ENCODE measurements at places on chromosomes 11 and 22. TPM values are rescaled to one million over a fixed set of nuclear protein-coding genes. Genes with fewer than 3 reads are reported as not detected.

The CHCHD10 gene
- 63.2 TPM for total RNA-seq

The GRIK4 gene
- total RNA-seq: not detected

- no peaks in the 10 kb centered on the region for H3K36me3 ChIP-seq
- no peaks in the 10 kb centered on the region for H3K4me1 ChIP-seq
- no peak overlapping the region for H3K27ac ChIP-seq
- H3K4me3 ChIP-seq: no peak overlapping the region
Observed at GRCh38 chr11:130798280-130798679, 118.0 kb downstream of the SNX19 start.

GRCh38 chr11:76577921-76578653, 92.5 kb downstream of the LRRC32 start:
- H3K36me3 ChIP-seq: no peaks in the 10 kb centered on the region
- peaks cover 4% of the 10 kb centered on the region for H3K27me3 ChIP-seq

DNA sequence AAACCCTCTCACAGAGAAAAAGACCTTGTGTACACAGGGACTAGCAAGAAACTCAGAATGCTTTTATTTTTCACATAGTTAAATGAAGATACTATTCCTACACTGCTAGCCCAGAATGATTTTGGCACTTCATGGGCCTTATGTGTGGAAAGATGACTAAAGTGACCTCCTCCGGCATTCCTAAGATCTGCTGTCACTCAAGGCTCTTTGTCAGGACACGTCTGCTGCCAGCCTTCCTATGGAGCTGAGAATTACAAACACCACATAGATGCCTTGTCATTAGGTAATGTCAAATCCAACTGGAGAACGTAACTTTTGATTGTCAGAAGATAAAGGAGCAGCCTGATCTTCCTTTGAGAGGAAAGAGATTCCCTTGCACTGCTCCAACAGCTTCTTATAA, 249.1 kb downstream of the FAT3 start:
- no peaks in the 10 kb centered on the region for H3K4me1 ChIP-seq
- DNase-seq: no peak
- H3K27ac ChIP-seq: no peak overlapping the region
- no peaks in the 10 kb centered on the region for H3K36me3 ChIP-seq

Measured in activated CD4-positive, alpha-beta memory T cell treated with anti-CD3 and anti-CD28 coated beads, Interleukin-2, amount 10 ng/mL, durations not matched to agents 7 days and 5 days (primary cell).